ENCODE measurements at places on chromosomes 2 and 18.

DNA sequence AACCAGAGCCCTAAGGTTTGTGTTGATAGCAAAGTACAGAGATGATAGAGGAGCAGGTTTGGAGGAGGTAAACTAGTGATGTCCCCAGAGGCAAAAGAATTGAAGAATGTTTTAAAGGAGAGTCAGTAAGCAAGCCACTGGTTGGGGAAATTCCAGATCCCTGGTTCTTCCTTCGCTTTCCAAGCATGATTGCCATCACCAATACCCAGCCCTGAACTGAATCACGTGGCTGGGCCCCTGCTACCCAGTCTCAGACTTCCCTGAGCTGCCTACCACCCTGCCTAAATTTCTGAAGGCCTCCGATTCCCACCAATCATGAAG lies 310.8 kb upstream of the STON1 start:
- no peak for DNase-seq

DNA sequence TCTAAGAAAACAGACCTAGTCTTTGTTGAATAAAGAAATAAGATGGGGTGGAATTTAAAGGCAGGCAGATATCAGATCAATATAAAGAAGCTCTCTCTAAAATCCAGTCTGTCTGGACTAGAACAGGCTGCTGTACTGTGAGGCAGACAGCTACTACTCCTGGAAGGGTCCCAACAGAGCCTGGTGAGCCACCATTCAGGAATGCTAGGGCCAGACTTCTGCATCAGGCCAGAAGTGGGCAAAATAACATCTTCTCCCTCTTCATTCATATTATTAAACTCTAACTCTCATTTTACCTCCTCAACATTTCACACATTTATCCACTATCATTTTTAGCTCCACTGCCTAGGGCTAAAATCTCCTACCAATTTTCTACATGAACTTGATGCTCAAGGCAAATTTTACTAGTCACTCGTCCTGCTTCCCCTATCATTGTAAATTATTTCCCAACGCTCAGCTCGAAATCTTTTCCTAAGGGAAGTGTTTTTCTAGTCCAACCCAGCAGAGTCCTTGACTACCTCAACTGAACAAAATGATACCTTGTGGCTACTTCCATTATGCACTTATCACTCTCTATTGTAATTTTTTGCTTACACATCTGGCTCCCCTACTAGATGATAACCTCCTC lies 45.2 kb upstream of the GLS start:
- no peak for DNase-seq

DNA sequence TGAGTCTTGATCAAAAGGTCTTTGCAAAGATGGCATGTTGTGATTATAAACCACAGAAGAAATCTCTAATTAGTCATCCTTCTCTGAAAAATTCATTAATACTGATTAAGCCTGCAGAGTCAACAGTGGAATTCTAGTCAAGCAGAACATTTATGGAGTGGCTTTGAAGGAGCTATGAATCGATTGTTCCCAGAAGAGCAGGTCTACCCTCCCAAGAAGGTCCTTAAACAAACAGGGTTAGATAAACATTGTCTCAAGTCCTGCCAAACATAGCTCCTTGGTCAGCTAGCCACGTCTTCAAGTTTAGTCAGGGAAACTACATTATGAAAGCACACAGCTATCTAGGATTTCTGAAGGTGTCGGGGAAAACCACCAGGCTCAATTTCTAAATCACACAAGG lies 88.9 kb downstream of the ITGA4 start:
- no peak for DNase-seq

GRCh38 chr2:238449241-238449640 lies 22.5 kb downstream of the ASB1 start:
- DNase-seq: no peak

- no peak for DNase-seq
Measured at GRCh38 chr2:71788186-71788525, 334.8 kb downstream of the DYSF start.

GRCh38 chr2:233121856-233122255 lies 61.7 kb downstream of the INPP5D start:
- DNase-seq: no peak

- DNase-seq: no peak
Measured at GRCh38 chr2:22290909-22291473, 1094.0 kb upstream of the KLHL29 start.

DNA sequence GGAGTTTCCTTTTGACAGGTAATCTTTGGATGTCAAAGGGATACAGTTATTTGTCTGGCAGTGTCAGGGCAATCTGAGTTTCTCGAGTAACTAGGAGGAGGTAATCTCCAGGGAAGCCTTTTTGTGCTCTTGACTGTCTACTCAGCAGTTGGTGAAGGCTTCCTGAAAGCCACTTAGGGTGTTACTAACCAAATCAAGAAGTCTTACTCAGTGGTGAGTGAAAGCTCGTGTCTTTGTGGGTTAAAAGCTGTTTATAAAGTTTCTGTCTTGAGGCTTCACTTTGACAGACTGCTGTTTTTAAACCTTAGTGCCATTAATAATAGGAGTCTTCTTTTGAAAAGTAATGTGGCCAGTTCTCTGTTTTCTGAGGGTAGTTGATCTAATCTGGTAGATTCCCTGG lies 1.7 kb downstream of the THSD7B start:
- DNase-seq: no peak

DNA sequence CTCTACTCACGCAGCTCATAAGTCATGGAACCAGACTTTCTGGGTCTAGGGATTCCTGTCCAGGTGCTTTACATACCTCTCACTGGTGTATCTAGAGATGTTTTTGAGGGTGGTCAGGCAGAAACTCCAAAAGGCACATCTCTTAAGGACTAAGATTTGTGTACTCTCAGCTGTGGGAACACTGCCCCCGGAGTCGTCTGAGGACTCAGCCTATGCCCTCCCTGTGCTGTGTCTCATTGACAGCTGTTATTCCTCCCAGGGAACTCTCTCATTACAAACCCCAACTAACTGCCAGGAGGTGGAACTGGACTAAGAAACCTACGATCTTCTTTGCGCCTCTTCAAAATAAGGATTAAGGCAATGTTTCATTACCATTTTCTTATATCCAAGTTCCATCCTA lies 293.9 kb upstream of the DLGAP1 start:
- DNase-seq: no peak

DNA sequence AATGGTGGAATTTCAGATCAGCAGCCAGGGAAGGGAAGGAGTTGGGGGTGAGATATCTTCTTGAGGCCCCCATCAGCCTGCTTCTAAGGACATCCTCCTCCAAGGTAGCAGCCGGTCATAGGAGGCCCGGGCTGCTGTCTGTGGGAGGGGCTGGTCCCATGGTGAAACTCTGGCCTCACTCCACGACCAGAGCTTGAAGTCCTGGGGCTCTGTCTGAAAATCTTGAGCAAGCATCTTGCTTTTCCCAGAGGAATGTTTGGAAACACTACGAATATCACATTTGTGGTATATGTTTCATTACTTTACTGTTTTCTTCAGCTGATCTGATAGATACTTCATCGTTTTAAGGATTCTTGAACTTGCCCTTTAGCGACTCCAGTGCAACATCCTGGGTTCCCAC lies 103.7 kb downstream of the CTAGE1 start:
- no peak for DNase-seq

GRCh38 chr2:163878718-163879117 lies 142.9 kb upstream of the FIGN start:
- DNase-seq: peak; percentile 47

DNA sequence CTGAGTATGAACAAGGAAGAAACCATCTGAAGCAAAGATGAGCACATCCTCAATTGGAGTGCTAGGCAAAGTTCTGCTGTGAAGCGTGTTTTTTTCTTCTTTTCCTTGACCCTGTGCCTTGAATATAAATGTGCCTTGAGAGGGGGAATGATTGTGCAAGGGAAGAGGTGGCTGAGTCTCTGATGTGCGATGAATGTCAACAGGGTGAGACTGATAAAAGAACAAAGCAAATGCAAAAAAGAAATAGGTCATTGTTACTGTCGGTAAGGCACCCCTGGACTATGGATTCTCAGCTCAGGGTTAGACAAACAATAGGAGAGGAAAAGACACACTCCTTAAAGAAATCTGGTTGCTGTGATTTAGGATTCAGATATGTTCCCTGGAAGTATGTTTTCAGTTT lies 54.5 kb downstream of the HDHD2 start:
- no peak for DNase-seq

DNA sequence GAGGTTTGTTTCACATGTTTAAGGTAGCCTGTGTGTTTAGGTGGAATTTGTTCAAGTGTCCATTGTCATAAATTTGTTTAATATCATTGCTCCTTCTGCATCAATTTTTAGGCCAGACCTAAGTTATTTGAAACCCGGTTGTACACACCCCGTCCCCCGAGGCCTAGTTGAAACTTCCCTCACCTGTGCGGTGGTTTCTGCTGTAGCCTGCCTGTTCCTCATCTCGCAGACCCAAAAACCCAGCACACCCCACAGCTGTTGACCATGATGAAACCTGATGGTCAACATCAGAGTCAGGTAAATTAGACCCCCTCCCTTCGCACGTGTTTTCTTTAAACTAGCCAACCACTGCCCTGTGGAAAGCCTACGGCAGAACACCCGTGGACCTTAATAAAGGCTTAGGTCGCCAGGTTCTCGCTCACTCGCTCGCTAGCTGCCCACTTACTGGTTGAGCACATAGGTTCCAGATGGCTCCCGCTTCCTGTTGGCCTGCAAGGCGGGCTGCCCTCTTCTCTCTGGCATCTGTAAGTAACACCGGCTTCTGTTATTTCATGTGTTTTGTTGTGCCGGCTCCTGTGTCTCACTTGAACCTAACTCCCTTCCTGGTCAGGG lies 64.4 kb downstream of the EML6 start:
- no peak for DNase-seq

GRCh38 chr2:227325839-227326195 lies 766 bp downstream of the MFF start:
- no peak for DNase-seq

GRCh38 chr2:238320648-238321281 lies 447 bp downstream of the TRAF3IP1 start:
- no peak for DNase-seq

DNA sequence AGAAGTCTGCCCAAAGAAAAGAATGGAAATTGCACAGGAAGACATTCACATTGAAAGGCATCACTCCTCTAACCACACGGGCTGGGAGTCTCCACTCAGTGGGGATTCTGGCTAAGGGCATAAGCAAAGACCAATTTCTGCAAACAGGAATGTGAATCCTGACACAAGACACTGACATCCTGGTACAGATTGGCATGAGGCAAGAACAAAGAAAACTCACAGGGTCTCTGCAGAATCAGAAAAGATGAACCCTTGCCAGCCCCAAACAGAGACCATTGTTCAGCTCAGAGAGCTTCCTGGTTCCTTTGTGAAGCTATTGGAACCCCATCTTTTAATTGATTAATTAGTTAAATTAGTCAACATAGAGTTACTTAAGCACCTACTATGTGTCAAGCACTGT lies 82.3 kb downstream of the UPP2 start:
- DNase-seq: no peak

GRCh38 chr2:200034816-200035215 lies 79.4 kb downstream of the MAIP1 start:
- DNase-seq: no peak

DNA sequence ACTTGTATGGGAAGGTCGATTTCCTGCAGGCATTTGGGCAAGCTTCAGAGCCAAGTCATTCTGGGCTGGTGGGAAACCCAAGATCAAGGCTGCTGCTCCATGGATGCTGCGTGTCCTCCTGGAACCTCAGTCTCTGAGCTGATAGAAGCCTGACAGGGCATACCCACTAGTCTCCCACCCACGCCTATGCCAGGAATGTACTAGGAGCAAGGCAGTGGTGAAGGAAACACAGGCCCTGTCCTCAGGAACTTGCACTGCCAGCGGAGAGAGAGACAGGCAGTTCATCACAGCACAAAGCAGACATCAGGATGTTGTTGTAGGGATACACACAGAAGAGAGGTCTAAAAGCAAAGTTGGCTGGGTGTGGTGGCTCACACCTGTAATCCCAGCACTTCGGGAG lies 84.2 kb downstream of the PLB1 start:
- DNase-seq: no peak

- DNase-seq: peak; percentile 44
Measured at GRCh38 chr2:109510136-109511028, 103.4 kb downstream of the SEPTIN10 start.

DNA sequence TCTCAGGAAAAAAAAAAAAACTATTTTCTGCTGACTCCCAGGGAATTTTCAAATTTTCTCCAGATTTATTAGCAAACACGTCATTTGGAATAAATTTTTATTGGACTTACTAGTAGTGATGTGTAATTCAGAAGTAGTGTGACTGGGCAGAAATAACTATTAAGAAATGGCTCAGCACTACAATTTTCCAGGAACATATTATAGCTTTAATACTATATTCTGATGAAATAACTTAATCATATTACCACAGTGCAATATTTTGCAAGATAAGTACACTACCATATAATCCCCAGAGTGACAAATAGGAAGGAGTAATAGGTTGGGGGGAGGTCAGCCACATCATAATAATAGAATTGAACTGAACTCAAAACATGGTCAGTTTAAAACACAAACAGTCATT lies 19.7 kb upstream of the TNFAIP6 start:
- peak; percentile 22 for DNase-seq

DNA sequence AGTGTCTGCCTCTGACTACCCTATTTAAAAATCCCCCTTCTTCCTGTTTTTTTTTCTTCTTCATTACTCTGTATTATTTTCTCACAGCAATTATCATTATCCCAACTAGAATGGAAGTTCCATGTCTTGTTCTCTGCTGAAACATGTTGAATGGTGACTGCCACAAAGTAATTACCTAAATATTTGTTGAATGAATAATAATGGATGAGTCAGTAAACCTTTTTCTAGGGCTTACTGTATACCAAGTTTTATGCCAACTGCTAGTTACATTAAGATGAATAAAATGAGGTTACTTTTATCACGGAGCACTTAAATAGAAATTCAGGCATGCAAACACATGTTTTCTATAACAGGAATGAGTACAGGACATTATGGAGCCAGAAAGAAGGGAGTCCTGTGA lies 490.6 kb downstream of the THSD7B start:
- no peak for DNase-seq

- DNase-seq: no peak
Measured at GRCh38 chr18:9454061-9454703, 21.1 kb upstream of the RALBP1 start.

- peak; percentile 47 for DNase-seq
Measured at GRCh38 chr18:12391487-12392165, 14.6 kb upstream of the AFG3L2 start.

DNA sequence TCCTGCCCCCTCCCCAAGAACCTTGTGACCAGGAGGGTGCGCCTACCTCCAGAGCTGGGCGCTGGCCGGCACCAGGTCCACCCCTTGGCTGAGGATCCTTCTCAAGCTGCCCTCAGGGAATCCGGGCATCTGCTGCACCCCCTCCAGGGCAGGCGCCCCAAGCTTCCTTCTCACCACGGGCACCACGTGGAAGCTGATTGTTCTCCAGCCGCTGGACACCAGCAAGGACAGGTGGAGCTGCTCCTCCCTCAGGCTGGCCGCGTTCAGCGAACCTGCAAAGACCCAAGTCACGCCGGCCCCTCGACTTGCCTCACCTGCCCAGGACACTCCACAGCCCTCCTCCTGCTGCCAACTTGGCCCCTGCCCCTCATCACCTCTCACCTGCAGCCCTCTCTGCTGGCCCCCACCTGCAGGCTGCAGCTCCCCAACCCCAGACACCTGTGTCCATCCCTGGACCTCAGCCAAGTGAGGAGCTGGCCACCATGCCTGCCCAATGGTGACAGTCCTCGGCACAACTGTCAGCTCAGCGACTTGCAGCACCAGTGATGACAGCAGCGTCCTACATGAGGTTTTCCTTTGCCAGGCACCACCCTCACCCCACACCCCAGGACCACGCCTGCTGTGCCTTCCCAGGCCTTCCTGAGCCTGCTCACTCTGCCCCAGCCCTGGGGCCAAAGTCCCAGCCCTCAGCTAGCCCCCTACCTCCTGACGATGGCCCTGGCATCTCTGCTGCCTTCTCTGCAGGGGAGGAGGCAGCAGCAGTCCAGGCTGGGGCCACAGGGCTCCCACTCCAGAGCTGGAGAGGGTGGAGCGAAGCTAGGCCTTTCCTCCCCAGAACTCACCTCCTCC lies 4.2 kb downstream of the MAB21L4 start:
- no peak for DNase-seq
